ENCODE measurements at places on chromosomes 16 and 17. TPM values are rescaled to one million over a fixed set of nuclear protein-coding genes. Genes with fewer than 3 reads are reported as not detected.

The BIRC5 gene
- total RNA-seq: 18.9 TPM

The TEDC2 gene
- total RNA-seq: 4.4 TPM

The MYO1D gene
- total RNA-seq: 12.2 TPM

The CSH2 gene
- not detected for total RNA-seq

- DNase-seq: no peak
Observed at GRCh38 chr16:79618692-79619050, 18.1 kb upstream of the MAF start.

The KRT12 gene
- total RNA-seq: 0.40 TPM

The QPRT gene
- 52.0 TPM for total RNA-seq

DNA sequence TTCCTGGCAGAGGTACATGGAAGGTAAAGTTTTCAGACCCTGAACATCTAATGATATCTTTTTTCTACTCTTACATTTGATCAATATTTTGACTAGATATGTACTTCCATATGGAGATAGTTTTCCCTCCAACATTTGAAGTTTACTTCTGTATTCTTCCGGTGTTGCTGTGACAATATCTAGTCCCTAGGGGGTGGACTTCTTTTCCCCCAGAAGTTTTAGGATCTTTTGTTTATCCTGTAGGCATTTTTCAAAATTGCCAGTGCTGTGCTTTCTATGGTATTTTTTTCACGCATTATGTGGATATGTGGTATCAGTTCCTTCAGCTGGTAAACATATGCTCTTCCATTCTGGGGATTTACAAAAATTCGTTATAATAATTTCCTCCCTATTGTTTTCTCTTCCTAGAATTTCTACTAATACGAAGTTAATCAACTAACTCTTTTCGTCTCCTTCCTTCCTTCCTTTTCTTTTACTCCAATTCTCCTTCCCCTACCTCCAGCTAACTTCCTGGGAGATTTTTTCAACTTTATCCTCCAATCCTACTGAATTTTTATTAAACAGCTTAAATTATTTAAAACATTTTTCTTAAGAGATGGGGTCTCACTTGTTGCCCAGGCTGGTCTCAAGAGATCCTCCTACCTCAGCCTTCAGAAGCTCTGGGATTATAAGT lies 26.1 kb upstream of the ZNHIT3 start:
- DNase-seq: no peak

DNA sequence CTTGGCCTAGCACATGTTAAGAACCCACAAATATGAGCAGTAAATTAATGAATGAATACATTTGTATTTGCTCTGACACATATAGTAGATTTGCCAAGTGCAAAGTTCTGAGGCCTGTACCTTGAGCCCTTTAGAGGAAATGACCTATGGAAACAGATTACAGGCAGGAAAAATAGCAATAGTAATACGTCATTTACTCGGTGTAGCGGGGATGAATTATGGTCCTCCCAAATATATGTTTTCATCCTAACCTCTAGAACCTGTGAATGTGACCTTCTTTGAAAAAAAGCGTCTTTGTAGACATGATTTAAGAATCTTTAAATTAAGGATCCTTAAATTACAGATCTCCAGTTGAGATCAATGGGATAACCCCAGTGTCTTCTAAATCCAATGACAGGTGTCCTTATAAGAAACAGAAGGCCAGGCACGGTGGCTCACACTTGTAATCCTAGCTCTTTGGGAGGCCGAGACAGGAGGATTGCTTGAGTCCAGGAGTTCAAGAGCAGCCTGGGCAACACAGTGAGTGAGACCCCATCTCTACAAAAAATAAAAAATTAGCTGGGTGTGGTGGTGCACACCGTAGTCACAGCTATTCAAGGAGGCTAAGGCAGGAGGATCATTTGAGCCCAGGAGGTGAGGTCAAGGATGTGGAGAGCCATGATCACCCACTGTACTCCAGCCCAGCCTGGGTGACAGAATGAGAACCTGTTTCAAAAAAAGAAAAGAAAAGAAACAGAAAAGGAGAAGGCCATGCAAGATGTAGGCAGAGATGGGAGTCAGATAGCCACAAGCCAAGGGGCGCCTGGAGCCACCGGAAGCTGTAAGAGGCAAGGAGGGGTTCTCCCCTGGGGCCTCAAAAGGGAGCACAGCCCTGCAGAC lies 5.1 kb upstream of the ITPRIPL2 start:
- no peak for DNase-seq

- no peak for DNase-seq
Observed at GRCh38 chr16:52436339-52437276, 110.3 kb downstream of the TOX3 start.

GRCh38 chr17:79505199-79505598 lies 105.7 kb downstream of the RBFOX3 start:
- DNase-seq: no peak

- DNase-seq: no peak
Observed at GRCh38 chr16:20851601-20852000, 45.3 kb downstream of the REXO5 start.

The CCL15 gene
- total RNA-seq: not detected

DNA sequence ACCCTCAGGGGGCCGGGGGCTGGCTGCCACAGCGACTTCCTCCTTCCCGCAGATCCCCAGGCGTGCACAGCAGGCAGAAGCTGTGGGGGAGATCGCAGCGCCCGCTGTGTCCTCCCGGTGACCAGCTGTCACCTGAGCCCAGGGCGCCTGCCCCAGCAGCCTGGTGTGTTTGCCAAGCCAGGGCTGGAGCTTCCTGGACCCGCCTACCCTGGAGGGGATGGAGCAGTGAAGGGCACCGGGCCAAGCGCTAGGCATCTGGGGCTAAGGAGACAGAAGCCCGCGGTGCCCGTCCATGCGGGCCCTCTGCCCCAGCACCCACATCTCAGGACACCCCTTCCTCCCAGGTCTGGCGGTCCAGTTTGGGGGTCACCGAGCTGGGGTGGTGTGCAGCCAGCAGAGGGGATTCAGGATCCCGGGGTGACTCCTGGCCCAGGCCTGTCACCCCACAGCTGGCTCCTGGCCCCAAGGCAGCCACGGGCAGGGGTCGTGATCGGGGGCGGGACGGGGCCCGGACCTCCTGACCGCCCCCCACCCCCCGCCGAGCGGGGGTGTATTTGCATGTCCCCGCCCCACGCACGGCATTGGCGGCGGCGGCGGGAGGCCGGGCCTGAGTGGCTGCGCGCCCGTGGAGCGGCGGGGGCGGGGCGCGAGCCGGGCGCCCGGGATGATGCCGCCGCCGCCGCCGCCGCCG lies at the start of gene RAB26:
Gene RAB26 (plus strand): TSS at position 645 of the 691 bp plus-strand sequence. CDS start 159 bp downstream, outside the sequence.
- no peak for DNase-seq

DNA sequence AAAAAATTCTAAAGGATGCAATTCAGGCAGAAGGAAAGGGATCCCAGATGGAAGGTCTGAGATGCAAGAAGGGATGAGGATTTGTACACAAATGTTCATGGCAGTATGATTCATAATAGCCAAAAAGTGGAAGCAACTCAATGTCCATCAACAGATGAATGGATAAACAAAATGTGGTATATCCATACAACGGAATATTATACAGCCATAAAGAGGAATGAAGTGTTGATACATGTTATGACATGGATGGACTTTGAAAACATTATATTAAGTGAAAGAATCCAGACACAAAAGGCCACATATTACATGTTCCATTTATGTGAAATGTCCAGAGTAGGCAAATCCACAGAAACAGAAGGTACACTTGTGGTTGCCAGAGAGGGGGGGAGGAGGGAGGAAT lies 23.9 kb upstream of the GPATCH8 start:
- no peak for DNase-seq

- DNase-seq: no peak
Observed at GRCh38 chr17:76716146-76716838, 5.5 kb upstream of the MXRA7 start.

GRCh38 chr17:4229627-4230541 lies 33.9 kb downstream of the ANKFY1 start:
- DNase-seq: no peak

DNA sequence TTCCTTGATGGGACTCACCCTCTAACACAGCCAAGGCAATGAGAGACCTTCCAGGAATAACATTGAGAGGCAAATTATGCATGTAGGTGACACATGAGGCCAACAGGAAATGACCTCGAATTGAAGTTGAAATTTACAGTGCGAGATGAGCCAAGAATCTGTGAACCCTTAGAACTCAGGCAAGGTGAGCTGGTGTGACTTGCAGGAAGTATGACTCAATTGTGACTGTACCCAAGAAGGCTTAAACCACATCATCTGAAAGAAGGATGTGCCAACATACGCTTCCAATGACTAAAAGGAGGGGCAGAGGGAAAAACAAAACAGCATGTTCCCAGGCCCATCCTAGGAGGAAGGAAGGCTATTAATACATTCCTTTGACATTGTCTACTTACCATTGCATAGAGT lies 44.8 kb downstream of the PITPNC1 start:
- no peak for DNase-seq

DNA sequence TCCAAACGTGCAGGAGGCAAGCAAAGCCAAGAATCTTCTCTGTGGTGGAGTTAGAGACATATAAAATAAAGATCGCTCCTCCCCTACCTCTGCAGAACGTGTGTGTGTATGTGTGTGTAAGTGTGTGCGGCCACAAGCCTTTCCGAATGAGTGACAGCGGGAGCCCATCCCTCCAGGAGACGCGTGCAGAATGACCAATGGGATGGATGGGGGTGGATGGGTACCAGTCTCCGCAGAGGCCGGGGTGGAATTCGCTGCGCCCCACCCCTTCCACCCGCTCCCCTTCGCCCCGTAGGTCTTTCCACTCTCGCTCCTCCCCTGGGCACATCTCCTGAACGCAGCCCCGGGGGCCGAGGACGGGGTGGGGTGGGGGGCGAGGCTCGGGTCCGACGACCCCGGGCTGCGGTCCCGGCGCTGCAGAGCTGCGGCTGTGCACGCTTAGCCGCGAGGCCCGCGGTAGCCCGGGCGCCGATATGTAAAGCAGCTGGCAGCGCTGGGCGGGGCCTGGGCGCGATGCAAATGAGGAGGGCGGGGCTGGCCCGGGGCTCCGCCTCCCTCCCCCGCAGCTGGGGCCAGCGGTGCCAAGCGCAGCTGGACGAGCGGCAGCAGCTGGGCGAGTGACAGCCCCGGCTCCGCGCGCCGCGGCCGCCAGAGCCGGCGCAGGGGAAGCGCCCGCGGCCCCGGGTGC lies at the start of gene PRKCB:
Gene PRKCB (plus strand): TSS at position 594 of the 688 bp plus-strand sequence.
- DNase-seq: peak; percentile 81

DNA sequence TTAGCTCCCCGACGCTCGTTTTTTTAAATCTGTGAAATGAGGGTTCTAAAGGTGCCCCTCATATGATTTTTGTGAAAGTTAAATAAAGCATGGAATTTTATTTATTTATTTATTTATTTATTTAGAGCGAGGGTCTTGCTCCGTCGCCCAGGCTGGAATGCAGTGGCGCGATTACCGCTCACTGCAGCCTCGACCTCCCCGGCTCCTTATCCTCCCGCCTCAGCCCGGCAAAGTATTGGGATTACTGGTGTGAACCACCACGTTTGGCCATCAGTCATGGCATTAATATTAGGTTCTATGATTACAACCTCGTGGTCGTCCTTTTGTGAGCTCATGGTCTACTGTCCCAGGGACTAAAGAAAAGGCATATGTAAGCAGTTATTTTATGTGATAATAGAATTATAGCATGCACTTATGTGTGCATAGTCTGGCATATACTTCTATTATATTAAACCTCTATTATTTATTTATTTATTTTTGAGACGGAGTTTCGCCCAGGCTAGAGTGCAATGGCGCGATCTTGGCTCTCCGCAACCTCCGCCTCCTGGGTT lies 557 bp upstream of the LUC7L start:
- no peak for DNase-seq

- DNase-seq: no peak
Observed at GRCh38 chr17:13153036-13153435, 135.2 kb upstream of the ELAC2 start.

- DNase-seq: no peak
Observed at GRCh38 chr16:35562919-35563318, 2103.5 kb downstream of the TP53TG3F start.

DNA sequence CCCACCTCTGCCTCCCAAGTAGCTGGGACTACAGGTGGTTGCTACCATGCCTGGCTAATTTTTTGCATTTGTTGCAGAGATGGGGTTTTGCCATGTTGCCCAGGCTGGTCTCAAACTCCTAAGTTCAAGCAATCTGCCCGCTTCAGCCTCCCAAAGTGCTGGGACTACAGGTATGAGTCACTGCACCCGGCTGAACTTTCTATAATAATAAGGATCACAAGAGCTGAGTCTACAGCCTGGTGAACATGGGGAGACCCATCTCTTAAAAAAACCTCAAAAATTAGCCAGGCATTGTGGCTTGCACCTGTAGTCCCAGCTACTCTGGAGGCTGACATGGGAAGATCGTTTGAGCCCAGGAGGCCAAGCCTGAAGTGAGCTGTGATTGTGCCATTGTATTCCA lies 53.5 kb downstream of the WDR59 start:
- DNase-seq: no peak

The DRC3 gene
- 4.1 TPM for total RNA-seq

- DNase-seq: no peak
Observed at GRCh38 chr17:78933959-78934568, 8.9 kb upstream of the TIMP2 start.

- DNase-seq: no peak
Observed at GRCh38 chr17:73707358-73707757, 63.1 kb upstream of the SDK2 start.

The P2RX1 gene
- 1.9 TPM for total RNA-seq

GRCh38 chr16:66419527-66419926 lies 7.6 kb upstream of the BEAN1 start:
- no peak for DNase-seq

DNA sequence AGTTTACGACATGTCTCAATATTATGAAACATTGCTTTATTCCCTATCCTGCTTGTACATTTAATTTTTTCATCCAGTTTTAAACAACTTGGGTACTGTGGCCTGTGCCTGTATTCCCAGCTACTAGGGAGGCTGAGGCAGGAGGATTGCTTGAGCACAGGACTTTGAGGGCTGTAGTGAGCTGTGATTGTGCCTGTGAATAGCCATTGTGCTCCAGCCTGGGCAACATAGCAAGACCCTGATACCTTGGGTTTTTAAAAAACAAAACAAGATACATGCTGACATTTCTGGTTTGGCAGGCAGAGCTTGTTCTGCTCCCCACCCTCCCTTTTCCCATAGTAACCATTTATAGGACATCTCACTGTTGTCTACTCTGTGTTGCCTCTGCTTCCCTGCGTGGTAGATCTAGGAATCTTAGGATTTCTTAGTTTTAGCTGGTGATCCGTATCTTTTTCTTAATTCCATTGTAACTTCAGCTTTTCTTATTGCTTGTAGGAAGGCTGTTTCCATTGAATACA lies 35.6 kb downstream of the TENT4B start:
- DNase-seq: no peak

GRCh38 chr17:55642741-55643140 lies 79.9 kb downstream of the TMEM100 start:
- DNase-seq: no peak

- no peak for DNase-seq
Observed at GRCh38 chr16:57049678-57050077, 42.7 kb upstream of the CPNE2 start.

The CSH1 gene
- not detected for total RNA-seq

DNA sequence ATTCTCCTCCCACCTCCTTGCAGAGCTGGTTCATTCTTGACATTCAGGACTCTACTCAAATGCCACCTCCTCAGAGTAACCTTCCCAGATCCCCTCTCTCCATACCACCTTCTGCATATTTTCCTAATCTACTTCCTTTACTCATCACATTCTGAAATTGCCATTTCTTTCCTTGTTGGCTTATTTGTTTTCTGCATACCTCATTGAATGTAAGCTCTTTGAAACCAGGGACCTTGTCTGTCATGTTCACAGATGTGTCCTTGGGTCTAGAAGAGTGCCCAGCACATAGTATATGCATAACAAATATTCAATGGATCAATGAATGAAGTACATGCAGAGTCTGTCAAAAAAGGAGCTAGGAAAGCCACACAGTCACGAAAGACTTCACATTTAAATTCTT lies 7.8 kb upstream of the LONP2 start:
- no peak for DNase-seq
